ENCODE measurements at places on chromosomes 5 and 9.
A peak's percentile ranks its signal among the peaks of the same experiment; 100 is the strongest.

GRCh38 chr5:54959673-54960418 is 25.5 kb downstream of the ESM1 start:
- DNase-seq = peak; percentile 64

- DNase-seq = no peak
Measured at GRCh38 chr5:116514421-116514970, 60.1 kb downstream of the SEMA6A start.

- peak; percentile 36 for DNase-seq
Measured at GRCh38 chr5:74035521-74035937, 409.5 kb downstream of the ARHGEF28 start.

- DNase-seq = no peak
Measured at GRCh38 chr9:133703591-133704399, 34.4 kb downstream of the SARDH start.

- no peak for DNase-seq
Measured at GRCh38 chr9:16867576-16868311, 2.7 kb downstream of the BNC2 start.

- peak; percentile 25 for DNase-seq
Measured at GRCh38 chr9:17578911-17579793, at the start of gene SH3GL2. SH3GL2 (plus strand) TSS chr9:17579066.

- DNase-seq = no peak
Measured at GRCh38 chr5:132679717-132680380, 6.1 kb downstream of the IL4 start.

- DNase-seq = no peak
Measured at GRCh38 chr5:2929779-2930178, 178.3 kb upstream of the IRX2 start.

DNA sequence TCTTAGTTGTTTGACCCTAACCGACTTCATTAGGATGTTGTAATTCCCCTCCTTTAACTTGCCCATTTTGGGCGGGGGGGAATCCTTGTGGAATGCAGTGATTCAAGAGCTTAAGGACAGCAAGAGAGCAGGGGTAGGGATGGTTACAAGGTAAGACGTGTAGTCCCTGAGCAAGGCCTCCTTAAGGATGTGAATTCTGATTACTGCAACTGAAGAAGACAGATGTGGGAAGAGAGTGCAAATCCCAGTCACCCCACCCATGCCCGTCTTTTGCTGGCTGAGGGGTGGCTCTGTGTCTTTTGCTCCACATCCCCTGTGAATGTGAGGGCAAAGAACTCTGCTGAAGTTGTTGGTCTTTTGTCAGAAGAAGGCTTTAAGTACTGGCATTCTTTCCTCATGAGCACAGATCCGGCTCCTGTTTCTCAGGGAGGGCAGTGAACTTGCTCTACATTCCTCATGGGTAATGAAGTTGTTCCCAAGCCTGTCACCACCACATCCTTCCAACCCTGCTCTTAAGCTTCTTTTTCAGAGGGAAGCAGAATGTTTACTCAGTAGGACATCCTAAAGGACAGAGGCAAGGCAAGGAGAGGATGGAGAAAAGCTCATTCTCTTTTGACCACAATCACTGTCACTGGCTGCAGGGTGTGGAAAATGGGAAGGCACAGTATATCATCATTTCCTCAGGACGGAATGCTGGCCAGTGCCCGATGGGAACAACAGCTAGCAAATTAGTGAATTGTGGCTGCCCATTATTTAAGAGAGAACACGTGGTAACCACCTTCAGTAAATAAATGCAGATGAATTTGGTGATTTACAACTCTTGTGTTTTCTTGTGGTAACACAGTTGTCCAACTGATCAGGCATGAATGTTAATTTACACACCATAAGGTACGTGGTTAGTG is 61.5 kb downstream of the RAI14 start:
- DNase-seq = no peak

- DNase-seq = no peak
Measured at GRCh38 chr9:113520109-113520642, 56.6 kb downstream of the RGS3 start.

GRCh38 chr5:176153741-176154140 is 84.5 kb upstream of the SIMC1 start:
- DNase-seq = no peak

- DNase-seq = no peak
Measured at GRCh38 chr5:19189176-19189575, 798.8 kb downstream of the CDH18 start.

- peak; percentile 53 for DNase-seq
Measured at GRCh38 chr5:35182910-35183535, 47.3 kb downstream of the PRLR start.

DNA sequence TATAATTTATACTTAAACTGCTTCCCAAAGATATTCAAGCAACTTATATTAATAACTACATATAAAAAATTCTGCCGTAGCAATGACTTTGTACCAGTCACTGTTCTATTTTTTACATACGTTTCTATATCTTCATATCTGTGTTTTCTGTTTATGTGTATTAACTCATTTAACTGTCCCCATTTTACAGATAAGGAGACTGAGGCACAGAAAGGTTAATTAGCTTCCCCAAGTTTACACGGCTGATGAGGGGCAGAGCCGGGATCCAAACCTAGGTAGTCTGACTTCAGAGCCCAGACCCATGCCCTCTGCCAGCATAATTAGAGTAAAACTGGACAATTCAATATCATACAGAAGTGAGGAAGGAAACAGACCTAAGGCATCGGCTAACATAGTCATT is 259.7 kb upstream of the TUT7 start:
- no peak for DNase-seq

GRCh38 chr5:177545487-177546257 is 8.7 kb downstream of the FAM193B start:
- DNase-seq = peak; percentile 57

DNA sequence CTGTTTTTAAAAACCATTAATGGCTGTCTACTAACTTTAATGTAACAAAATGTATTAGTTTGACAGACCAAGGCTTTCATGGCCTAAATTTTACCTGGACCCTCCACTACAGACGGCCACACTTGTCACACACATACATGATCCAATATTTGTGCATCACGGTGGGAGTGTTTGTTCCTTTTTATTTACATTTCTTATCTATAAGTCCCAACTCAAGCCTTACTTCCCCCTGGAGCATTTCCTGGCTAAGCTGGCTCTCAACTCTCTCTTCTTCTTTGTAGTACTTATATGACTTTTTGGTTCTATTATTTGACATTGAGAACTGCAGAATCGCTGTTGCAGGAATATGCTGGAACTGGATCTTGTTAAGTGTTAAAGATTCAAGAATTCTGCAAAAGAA is 534.4 kb downstream of the RAB3C start:
- no peak for DNase-seq

GRCh38 chr5:131719564-131719963 is 77.3 kb downstream of the FNIP1 start:
- no peak for DNase-seq

GRCh38 chr9:133711428-133712220 is 26.5 kb downstream of the SARDH start:
- DNase-seq = no peak

GRCh38 chr5:42851481-42851880 is 39.8 kb upstream of the SELENOP start:
- no peak for DNase-seq

GRCh38 chr5:158814521-158814920 is 285.2 kb downstream of the EBF1 start:
- no peak for DNase-seq

DNA sequence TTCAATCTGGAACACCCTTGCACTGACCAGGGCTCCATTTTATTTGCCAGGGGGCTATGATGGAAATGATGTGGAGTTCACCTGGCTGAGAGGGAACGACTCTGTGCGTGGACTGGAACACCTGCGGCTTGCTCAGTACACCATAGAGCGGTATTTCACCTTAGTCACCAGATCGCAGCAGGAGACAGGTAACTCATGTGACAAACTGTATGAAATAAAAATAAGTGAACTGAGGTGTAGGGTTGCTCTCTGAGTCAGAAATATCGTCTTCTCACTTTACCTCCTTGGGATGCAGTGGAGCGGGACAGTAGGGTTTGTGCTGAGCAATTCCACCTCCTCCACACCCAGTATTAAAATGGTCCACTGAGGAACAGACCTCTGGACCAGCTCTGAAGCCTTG is 22.1 kb downstream of the GABRP start:
- DNase-seq = no peak

- DNase-seq = no peak
Measured at GRCh38 chr5:8714861-8715260, 831.0 kb downstream of the SEMA5A start.

DNA sequence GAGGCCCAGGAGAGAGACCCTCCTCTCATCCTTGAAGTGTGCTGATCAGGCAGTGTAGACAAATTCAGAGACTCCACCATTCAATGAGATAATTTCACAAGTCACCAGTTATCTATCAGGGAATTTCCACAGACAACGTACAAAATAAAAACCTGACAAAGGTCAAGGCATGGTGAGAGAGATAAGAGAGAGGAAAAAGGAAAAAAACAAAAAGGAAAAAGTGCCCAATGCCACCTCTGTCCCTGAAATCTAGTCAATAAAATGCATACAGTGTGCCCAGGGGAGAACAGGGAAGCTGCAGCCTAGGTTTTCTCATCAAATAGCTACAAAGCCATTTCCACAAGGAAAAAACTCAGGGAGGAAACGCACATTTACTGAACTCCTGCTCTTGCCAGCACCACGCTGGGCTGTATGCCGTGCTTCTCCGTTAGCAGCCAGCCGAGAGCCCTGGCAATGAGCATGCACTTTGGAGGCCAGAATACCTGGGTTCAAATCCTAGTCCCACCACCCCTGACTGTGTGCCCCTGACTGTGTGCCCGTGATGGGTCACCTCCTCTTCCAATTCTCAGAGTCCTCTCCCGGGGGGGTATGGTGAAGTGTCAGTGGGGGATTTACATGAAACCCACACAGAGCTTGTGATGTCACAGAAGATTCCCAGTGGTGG is 11.6 kb downstream of the WHRN start:
- DNase-seq = no peak

DNA sequence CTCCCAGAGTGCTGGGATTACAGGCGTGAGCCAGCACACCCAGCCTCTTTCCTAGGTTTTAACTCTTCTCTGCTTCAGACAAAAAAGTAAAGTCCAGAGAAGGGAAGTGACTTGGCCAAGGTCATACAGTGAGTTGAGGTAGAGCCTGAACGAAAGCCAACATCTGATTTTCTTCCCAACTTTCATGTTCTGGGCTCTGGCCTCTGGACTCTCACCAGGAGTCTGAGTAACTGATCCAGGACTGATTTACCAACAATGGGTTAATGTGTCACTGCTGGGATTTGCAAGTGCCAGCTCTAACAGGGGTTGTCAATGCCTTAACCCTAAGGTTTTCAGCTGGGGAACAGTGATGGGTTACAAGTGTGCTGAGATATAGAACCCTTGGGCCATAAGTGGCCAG is 32.2 kb upstream of the LARP1 start:
- no peak for DNase-seq

DNA sequence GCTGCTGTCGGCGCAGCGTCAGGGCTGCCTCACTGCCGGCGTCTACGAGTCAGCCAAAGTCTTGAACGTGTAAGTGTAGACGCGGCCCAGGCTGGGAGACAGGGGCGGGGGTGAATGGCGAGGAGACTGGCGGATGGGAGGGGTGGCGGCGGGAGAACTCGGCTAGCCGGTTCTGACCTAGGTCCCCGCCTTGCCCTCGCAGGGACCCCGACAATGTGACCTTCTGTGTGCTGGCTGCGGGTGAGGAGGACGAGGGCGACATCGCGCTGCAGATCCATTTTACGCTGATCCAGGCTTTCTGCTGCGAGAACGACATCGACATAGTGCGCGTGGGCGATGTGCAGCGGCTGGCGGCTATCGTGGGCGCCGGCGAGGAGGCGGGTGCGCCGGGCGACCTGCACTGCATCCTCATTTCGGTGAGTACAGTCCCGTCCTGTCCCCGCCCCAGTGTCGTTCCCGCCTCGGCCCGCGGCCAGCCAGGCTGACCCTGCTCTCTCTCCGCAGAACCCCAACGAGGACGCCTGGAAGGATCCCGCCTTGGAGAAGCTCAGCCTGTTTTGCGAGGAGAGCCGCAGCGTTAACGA is 745 bp downstream of the GADD45G start:
- peak; percentile 57 for DNase-seq

All from hematopoietic multipotent progenitor cell treated with erythropoietin and hydrocortisone succinate and interleukin-3 and kit ligand, for 6 days (in vitro differentiated cells).